ENCODE measurements at places on chromosomes 4 and X.

- DNase-seq, result no peak
Measured at GRCh38 chr4:99529228-99529627, 18.4 kb downstream of the C4orf17 start.

DNA sequence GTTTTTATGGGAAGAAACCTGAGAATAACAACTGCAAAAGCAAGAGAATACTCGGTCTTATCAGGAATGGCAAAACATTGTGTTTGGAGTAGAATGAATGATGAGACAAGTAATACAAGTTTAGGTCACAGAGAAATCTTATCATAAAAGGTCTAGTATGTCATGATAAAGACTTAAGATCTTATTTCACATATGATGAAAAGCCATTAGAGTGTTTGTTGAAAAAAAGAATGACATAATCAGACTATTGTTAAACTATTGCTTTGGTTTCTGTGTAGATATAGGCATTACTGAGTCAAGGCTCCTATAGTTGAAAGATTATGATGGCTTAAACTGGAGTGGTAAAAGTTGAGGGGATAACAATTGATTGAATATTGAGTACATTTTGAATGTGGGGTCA, 603.6 kb downstream of the CCSER1 start:
- no peak for DNase-seq

DNA sequence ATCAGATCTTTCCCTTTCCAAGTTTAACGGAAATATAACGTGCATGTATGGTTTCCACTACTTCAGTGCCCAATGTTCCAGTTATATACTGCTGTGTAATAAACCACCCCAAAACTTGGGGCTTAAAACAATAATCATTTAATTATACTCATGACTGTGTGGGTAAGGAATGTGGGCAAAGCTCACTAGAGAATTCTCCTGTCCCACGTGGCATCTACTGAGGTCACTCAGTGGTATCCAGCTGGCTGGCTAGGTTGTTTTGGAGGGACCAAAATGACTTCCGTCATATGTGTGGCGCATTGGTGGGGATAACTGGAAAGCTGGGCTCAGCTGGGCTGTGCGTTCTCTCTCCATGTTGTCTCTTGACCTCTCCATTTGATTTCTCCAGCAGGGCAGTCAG, 18.5 kb downstream of the ZCCHC18 start:
- no peak for DNase-seq

- no peak for DNase-seq
Measured at GRCh38 chr4:73068491-73069337, 802 bp downstream of the COX18 start.

GRCh38 chr4:48032721-48033120, 16.1 kb downstream of the NIPAL1 start:
- no peak for DNase-seq

GRCh38 chrX:46029777-46030176, 515.4 kb downstream of the ZNF674 start:
- no peak for DNase-seq
